Left ventricle myocardium superior (tissue), 1 donor: ENCODE measurements at places on chromosomes 5 and 9. TPM values are rescaled to one million over a fixed set of nuclear protein-coding genes. Genes with fewer than 3 reads are reported as not detected.
A peak's percentile ranks its signal among the peaks of the same experiment; 100 is the strongest.

The QRFP gene
- not detected for total RNA-seq

The TPPP gene
- 34.8 TPM for total RNA-seq

The GPX3 gene
- 537 TPM for total RNA-seq

The SPATA31E1 gene
- total RNA-seq, result not detected

The CCL19 gene
- 2.1 TPM for total RNA-seq

The RNF183 gene
- not detected for total RNA-seq

The GRM6 gene
- total RNA-seq, result not detected

The SPAAR gene
- total RNA-seq, result 9.8 TPM

The PTPA gene
- 186 TPM for total RNA-seq

The ANKRD33B gene
- total RNA-seq, result 6.7 TPM

DNA sequence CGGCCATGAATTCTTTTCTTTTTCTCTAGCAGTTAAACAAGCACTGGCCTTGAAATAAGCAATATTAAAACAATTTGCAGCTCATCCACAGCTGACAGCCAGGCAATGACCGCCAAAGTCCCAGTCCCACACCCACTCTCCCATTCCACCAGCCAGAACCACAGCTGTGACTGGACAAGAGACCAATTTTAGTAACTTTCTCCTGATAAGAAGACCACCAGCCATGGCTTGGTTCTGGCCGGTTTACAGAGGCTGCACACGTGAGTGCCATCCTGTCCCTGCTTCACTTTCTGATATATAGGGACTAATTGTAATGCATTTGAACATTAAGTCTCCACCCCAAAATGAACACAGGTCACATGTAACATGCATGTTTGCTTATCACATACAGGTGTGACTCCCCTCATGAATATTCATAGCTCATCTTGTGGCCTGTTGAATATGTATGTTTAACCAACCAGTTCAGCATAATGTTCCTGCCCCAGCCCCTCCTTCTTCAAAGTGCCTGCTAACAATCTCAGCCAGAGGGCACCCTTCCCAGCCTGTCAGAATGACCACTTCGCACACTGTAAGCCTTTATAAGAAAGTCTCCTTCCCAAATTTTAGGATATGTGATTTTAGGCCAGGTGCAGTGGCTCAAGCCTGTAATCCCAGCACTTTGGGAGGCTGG, 23.9 kb upstream of the FANCC start:
- no peak for DNase-seq

GRCh38 chr5:107796797-107797196, 126.1 kb upstream of the EFNA5 start:
- no peak for DNase-seq

DNA sequence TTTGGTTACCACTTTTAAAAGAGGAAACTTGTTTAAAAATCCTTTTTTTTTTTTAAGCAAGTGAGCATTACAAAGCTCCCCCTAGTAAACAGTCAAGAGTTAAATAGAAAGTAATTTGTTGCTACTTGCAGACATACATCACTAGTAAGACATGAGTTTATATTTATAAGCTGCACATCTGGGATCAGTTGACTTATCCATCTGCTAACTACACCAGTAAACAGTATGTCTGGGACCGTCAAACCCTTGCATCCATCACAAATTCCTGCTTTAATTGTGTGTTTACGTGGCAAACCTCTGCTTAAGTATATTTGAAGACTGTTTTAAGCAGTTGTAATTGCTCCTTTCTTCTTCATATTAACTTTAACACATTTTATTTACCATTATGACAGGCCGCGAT, 146.8 kb downstream of the EBF1 start:
- DNase-seq, result no peak

DNA sequence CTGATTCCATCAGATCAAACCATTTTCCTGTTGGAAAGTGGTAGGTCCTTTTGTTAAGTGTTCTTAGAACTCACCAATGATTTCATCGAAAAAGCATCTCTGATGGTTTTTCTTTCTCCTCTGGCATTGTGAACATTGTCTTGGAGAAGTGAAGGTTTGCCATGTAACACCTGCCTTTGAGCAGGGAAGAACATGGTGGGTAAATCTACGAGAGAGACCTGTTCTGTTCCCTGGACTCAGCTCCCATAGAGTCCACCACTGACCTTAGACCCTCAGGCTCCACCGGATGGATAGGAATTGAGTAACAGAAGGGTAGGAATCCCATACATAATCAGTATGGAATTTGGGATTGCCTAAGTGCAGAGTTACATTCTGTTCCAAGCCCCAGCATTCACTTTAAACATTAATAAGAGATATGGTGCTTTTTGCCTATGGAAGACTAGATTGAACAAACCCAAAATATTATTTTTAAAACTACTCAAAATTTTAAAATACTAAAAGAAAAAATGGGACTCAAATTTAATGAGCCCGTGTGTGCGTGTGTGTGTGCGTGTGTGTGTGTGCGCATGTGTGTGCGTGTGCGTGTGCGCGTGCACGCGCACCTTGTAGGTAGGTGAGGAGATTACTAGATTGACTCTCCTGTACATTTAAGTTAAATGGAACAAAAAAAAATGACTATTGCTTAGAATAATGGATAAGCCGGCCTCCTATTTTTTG, 92.0 kb downstream of the C9orf152 start:
- no peak for DNase-seq

DNA sequence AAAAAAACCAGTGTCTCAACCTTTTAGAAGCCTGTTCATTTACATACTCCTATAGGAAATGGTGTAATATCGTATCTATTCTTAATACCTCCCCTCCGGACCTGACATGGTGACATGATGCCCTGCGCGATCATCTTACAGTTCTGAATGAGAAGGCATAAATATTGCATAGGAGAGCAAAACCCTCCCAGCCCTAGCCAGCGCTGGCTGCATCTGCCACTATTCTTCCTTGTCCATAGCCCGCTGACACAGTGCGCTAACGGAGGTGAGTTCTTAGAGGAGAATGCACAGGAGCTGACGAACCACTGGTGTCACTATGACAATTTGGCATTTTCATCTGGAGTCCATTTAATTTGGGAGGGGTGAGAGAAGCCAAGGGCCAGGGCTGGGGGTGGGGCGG, 290.1 kb downstream of the EFNA5 start:
- no peak for DNase-seq

DNA sequence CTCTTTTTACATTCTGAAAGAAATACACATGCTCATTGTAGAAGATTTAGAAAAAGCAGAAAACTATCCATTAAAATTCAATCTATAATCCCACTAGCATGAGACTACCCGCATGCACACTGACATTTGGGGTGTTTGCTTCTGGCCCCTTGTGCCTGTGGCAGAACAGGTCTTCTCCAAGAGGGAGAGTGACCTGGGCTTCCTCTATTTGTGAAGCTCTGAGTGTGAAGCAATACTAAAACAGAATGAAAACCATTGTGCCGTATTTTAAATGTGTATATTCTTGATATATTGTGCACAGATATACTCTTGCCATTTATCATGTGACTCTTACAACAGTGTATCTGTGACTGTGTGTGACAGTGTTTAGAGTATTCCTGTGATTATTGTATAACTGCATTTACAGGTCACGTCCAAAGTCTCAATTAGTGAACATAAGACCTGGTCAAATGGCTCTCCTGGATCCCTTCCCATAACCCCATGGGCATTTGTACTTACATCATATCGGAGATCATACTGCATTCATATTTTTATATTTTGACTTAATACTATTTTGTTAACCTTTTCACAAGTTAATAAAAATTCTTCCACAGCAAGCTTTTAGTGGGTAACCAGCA, 14.7 kb upstream of the CPEB4 start:
- DNase-seq, result no peak

DNA sequence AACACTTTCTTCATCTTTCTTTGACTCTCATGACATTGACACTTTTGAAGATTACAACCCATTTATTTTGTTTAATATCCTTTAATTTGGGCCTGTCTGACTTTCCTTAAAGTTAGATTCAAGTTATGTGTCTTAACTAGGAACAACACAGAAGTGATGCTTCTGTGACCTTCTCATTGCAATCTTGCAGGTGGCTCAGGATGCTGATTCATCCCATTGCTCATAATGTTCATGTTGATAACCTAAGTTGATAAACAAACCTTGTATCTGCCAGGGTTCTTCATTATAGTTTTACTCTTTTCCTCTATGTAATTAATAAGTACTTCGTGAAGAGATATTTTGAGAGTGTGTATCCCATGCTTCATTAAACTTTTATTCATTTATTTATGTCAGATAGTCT, 107.2 kb upstream of the SHB start:
- DNase-seq, result no peak

DNA sequence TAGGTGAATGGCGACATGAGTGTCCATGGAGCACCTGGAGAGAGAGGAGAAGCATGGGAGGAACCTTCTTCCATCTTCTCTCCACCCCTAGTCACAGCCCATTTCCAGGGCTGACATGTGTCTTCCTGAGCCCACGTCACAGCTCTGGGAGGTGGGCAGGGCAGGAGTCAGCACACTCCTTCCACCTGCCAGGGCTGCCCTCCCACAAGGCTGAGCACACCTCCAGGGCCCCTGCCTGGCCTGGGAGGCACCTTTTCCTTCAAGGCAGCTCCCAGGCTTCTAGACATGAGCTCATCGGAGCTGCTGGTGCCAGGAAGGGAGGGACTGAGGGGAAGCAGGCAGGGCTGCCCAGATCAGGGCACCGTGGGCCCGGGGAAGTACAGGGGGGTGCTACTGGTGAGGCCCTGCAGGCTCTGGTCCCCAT, 13.6 kb upstream of the SYNPO start:
- DNase-seq, result peak; percentile 64

DNA sequence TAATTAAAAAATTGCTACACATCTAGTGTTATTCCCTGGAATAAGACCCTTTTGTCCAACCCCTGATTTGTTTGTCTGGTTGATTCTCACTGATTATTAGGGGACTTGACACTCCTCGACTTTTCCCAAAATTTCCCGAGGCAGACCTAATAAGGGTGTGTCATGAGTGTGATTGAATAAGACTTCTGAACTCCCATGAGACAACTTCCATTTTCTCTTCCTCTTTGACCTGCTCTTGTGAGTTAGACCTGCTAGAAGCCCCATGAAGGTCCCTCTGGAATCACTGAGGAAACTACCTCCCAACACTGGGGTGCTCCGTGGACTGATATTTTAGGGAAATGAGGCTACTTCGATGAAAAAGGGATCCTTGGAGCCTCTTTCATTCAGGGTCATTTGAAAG, 83.4 kb downstream of the MUSK start:
- no peak for DNase-seq

DNA sequence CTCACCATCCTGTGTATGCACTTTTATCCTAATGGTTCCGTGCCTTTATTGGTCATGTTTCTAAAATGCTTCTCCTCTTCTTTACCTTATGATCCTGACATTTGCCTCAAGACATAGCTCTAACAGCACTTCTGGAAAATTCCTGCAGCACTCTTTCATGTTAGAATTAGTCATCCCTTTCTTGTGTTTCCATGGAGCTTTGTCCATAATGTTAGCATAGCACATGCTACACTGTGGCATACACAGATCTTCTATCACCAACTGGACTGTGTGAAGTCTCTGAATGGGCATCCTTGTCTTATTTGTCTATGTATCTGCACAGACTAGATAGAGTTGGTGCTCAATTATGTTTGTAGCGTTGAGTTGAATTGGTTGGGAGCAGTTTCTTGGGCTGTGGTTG, 2.0 kb downstream of the SCGB3A2 start:
- no peak for DNase-seq

GRCh38 chr9:130263601-130264413, 1.8 kb upstream of the HMCN2 start:
- DNase-seq, result peak; percentile 46

DNA sequence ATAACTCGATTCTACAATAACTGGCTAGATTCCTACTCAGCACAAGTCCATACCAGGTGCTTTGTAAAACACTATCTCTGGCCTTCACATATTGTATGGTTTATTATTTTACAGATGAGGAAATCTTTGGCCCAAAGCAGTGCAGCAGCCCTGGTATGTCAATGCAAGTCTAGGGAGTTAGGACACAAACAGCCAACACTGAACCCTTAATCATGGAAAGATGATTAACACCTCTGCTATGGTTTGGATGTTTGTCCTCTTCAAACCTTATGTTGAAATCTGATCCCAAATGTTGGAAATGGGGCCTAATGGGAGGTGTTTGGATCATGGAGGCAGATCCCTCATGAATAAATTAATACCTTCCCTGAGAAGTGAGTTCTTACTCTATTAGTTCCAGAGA, 76.6 kb downstream of the MAPKAP1 start:
- DNase-seq, result no peak

- no peak for DNase-seq
These were observed 62.4 kb upstream of the TAS2R1 start for GRCh38 chr5:9692576-9692975.

- peak; percentile 86 for DNase-seq
These were observed 91.4 kb downstream of the LMX1B start for GRCh38 chr9:126704892-126705766.

DNA sequence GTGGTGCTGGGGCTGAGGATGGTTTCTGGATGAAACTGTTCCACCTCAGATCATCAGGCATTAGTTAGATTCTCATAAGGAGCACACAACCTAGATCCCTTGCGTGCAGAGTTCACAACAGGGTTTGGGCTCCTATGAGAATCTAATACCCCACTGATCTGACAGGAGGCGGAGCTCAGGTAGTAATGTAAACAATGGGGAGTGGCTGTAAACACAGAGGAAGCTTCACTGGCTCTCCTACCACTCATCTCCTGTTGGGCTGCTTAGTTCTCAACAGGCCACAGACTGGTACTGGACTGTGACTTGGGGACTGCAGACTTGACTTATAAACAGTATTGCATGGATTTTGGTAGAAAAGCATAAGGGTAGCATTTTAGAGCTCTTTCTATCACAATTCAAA, 870.7 kb upstream of the CDH10 start:
- no peak for DNase-seq

DNA sequence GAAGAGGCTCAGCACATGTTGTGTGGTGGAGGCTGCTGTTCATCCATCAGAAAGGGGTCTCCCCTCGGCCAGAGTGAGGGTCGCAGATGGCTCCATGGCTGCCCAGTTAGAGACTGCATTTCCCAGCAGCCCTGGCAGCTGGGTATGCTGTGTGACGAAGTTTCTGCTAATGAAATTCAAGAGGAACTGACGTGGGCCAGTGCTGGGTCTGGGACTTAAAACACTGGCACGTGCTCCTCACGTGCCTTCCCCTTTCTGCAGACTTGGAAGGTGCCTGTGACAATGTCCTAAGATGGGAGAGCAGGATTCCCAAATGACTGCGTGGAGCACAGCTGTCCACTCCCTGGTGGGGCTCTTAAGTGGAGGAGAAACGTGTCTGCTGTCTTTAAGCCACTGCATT, 114.5 kb upstream of the RAPGEF1 start:
- DNase-seq, result peak; percentile 43

DNA sequence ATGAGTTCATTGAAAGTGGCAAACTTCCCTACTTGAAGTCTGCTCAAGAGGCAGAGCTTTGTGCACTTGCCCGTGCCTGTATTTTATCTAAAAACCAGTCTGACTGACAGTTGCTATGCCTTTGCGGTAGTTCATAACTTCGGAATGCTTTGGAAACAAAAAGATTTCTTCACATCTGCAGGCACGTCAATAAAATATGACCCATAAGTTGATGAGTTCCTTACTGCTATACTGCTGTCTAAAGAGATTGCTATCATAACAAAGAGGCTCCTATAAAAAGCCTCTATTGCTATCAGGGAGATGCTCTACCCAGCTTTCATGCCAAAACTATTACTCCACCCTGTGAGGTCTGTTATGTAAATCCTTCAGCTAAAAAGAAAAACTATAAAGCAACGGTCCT, 25.4 kb upstream of the RNF20 start:
- no peak for DNase-seq

- peak; percentile 37 for DNase-seq
These were observed 1.5 kb upstream of the SEMA5A start for GRCh38 chr5:9547122-9547947.
